ENCODE measurements at places on chromosomes 7 and 10. TPM values are rescaled to one million over a fixed set of nuclear protein-coding genes. Genes with fewer than 3 reads are reported as not detected.

DNA sequence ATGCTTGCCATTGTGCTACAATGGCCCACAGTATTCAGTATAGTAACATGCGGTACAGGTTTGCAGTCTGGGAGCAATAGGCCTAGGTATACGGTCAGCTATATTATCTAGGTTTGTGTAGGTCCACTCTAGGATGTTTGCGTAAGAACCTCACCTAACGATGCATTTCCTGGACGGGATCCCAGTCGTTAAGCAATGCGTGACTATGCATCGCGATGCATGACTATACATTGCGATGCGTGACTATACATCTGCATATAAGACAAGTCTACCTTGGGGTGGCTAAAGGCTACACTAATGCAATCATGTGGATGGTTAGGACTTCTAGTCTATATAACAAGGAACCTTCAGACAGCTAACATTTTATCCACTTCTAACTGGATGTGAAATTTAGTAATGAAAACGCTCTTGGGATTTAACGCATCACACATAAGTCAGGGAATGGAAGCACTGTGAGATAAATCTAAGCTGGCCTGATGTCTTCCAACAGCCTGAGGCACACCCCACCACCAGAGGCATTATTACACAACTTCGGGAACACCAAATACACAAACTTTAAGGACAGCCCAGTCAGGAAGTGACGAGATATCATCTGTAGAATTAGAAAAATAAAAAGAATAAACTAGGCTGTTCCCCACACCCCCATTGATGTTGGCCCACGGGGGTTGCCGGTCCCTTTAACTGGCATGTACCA, 9.2 kb downstream of the GNA12 start:
- DNase-seq: no peak

DNA sequence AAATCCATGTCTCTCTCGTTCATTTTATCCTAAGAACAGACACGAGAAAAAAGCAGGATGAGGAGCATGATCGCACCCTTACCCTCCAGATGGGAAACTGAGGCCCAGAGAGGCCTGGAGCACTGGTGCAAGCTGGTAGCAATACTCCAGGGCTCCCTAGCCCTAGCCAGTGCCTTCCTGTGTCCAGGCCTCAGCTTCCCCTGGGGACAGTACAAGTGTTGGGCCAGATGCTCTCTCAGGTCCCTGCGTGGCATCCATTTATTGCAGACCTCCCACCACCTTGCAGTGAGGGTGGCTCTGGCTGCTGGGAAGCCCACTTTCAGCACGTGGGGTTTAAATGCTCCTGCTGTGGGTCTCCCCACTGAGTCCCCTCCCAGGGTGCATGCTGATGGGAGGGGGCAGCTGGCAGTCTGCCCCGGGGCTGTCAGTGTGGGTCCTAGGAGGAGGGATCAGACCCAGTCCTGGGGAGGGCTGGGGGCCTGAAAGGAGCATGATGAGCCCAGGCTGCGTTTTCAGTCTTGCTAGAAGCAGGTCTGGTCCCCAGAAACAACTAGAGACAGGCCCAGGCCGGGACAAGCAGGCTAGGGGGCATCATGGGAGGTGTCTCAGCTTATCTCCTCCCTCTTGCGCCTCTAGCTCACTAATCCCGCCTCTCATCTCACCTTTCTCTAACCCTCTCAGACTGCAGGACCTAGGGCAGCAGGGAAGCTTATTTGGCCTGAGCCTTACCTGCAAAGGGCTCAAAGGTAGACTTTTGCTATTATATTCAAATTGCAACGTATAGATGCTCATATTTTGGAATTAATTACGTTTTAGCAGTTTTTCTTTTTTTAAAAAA, 662 bp upstream of the PPIF start:
- peak; percentile 84 for DNase-seq

GRCh38 chr10:60171436-60172013, 218.2 kb downstream of the ANK3 start:
- no peak for DNase-seq

The AGAP6 gene
- total RNA-seq: 7.0 TPM

DNA sequence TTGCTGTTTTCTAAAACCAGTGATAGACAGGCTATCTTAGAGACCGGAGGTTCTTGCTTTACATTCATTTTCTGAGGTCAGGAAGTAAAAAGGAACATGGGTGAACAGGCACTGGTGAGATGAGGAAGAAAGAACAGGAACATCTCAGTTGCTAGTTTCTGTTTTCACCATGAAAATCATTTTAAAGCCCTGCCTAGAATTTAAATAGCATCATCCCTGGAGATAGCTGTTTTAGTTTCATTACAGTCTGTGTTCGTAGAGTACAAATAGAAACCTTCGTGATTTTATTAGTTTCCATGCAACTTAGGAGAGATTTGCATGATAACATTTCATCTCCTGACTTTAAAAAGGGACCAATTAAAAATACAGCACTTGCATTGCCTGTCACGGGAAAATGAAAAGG, 14.7 kb downstream of the KCNMA1 start:
- DNase-seq: no peak

The ADGRA1 gene
- 0.37 TPM for total RNA-seq

DNA sequence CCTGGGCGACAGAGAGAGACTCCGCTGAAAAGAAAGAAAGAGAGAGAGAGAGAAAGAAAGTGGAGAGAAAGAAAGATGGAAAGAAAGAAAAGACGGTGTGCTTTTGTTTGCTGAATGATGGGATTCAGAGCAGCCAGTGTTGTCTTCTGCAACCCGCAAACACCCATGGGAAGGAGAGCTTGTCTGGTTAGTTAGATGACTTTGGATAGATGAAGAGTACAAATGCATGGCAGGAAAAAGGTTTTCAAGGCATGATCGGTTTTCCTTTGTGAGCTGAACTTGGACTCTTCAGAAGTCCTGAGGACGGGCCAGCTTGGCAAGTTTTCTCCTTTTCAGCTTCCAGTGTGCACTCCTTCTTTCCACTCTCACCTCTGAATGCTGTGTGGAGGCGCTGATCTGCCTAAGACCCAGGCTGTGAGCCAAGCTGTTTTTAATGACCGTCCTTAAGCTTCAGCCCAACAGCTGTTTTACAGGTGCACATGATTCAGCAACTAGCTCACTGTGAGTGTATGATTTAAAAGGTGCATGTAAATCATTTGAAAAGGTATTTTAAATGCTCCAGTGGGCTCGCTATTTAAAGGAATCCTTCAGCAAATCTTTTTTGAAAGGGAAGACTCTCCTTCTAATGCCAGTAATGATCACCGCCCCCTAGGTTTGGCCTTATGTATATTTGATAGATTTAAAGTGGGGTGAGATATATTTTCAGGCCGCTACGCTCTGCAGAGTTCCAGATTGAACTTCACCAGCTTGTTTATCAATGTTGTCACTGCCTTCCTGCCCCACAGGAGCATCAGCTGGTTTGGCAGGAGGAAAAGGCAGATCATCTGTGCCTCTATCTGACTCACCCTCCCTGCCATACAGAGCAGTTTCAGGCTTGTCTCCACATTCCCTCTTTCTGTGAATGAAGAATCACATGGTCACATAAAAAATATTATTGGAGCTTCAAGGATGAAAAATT, 115.0 kb downstream of the PLXDC2 start:
- no peak for DNase-seq

The UCMA gene
- not detected for total RNA-seq

DNA sequence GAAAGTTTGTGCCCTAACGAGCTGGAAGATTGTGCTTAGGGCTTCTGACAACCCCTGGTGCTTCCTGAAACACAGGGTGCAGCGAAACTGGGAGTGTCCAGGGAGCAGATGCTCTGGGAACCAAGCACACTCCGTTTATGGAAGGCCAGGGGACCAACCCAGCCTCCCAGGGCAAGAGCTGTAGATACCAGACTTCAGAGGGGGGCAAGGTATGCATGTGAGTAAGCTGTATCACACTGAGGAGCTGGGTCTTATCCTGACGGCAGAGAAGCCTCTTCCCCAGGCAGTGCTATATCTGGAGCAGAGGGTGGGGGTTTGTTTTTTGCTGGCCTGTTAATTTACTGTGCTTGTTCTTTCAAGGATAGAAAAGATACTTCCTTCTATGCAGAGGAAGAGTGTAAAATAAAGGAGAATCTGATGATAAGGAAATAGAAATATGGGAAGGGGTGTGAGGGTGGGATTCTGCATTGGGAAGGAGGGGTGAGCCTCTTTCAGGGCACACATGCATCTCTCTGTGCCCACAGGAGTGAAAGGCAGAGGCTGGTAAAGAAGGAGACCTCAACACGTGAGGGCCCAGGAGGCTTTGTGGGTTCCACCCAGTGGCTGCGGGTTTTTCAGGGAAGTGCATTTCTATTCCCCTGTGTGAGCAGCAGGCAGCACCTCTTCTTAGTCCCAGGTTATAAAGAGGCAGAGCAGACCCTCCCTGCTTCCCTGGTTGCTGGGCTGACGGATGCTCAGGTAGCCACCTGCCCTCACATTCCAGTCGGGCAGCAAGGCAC, 314.1 kb downstream of the TCERG1L start:
- DNase-seq: no peak

- DNase-seq: no peak
Measured at GRCh38 chr7:45088146-45088701, 545 bp downstream of the NACAD start.

DNA sequence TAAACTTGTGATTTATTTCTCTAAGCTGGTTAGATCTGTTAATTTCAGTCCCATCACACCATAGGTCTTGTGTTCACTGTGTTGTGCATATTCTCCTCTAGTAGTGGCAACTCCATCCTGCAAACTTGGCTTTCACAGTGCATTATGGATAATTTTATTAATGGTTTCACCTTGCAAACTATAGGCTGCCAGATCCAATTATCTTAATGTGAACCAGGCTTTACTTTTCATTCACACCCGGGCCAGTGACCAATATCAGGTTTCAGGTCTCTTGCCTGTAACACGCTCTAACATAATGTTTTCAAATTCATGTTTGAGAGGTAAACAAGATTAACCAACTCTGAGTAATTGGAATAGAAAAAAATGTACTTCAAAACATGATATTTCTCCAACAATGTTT, 1293.0 kb downstream of the REEP3 start:
- DNase-seq: no peak

GRCh38 chr10:100253041-100253440, 14.4 kb downstream of the CWF19L1 start:
- no peak for DNase-seq

DNA sequence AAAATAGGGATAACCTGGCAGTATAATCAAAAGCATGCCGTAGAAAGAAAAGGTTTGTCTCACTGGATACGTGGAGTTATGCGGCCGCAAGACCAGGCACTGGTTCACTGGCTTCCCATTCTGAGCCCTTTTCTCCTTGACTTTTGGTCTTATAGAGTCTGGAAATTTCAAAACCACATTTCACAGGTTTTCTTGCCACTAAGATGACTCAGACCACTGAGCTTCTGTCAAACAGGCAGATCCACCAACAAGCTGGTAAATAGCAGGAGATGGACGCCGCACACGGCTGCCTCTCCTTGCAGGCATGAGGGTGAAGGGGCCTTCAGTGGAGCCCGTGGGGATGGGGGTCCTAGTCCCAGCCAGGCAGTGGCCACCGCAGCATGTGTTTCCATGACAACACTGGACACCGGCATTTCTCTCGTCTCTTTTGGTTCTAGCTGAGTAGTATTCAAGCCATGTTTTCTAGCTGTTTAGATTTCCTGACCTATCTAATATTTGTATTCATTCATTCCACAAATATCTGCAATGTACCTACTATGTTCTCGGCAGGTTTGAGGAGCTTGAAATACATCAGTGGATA, 55.5 kb downstream of the KLF6 start:
- no peak for DNase-seq

GRCh38 chr7:13898957-13899670, 90.4 kb downstream of the ETV1 start:
- no peak for DNase-seq

DNA sequence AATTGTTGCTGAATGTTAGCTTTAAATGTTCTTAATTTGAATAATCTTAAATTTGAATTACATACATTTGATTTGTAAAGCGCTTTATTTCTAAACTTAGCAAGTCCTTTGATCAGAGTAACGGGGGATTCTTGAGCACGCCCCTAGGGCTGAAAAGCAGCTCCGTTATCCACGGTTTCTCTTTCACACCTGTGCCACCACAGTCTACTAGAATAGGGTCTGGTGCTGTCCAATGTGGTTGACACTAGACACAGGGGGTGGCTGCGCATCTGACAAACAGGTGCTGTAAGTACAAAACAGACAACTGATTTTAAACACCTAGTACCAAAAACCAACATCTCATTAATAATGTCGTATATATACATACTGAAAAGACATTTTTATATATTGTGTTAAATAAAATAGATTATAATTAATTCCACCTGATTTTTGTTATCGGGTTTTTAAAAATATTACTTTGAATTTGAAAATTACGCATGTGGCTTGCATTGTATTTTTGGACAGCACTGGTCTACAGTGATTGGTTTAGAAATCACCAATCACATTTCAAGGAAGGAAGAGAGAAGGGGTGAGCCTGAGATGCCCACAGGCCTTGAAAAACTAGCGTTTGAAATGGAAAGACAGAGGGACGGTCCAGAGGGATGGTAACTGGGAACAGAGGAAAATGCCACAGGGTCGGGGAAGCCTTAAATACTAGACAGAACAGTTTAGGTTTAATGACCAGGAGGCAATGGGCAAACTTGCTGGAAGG, 7.3 kb downstream of the SEPHS1 start:
- no peak for DNase-seq

DNA sequence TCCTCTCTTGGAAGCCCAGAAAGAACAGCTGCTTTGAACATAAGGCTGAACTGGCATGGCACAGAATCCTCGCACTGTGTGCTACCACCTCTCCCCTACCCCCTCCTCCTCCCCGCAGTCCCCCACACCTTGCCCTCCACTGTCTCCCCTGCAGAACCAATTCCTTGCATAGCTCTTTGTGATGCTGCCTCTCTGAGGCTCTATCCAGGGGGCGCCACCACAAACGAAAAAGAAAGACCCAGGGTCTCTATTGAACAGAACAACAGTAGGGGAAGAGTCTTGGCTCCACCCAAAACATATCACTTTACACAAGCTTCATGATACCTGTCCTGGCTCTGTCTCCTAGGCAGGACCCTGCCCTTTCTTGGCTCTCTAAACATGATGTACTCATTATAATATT, 26.2 kb upstream of the EBLN1 start:
- no peak for DNase-seq

The CPED1 gene
- not detected for total RNA-seq

All from H7 (cell line).